ENCODE measurements at places on chromosomes 11 and 22. TPM values are rescaled to one million over a fixed set of nuclear protein-coding genes. Genes with fewer than 3 reads are reported as not detected.

The OAF gene
- 9.4 TPM for total RNA-seq

The KCNJ1 gene
- not detected for total RNA-seq

The BATF2 gene
- total RNA-seq = 0.80 TPM

The C22orf42 gene
- total RNA-seq = not detected

The ARL2 gene
- total RNA-seq = 180 TPM

The CD3D gene
- not detected for total RNA-seq

The TRIM77 gene
- total RNA-seq = not detected

The CNTF gene
- 1.4 TPM for total RNA-seq

The NAALAD2 gene
- not detected for total RNA-seq

The HTATIP2 gene
- 198 TPM for total RNA-seq

The RELA gene
- total RNA-seq = 72.1 TPM

The STX3 gene
- 28.3 TPM for total RNA-seq

The SLC25A22 gene
- 32.3 TPM for total RNA-seq

The TRMT112 gene
- 427 TPM for total RNA-seq

The CCDC116 gene
- total RNA-seq = 0.06 TPM

The CARS1 gene
- total RNA-seq = 60.2 TPM

The MYO7A gene
- 1.3 TPM for total RNA-seq

Data from A549 treated with Mapracorat at 1 μM for 4 hours (cell line).